Right kidney (tissue), 9 donors: ENCODE measurements at places on chromosomes 2 and 18.
A peak's percentile ranks its signal among the peaks of the same experiment; 100 is the strongest.

- DNase-seq = peak; percentile 77
These were observed 85.2 kb downstream of the RBMS1 start for GRCh38 chr2:160408173-160408958.

DNA sequence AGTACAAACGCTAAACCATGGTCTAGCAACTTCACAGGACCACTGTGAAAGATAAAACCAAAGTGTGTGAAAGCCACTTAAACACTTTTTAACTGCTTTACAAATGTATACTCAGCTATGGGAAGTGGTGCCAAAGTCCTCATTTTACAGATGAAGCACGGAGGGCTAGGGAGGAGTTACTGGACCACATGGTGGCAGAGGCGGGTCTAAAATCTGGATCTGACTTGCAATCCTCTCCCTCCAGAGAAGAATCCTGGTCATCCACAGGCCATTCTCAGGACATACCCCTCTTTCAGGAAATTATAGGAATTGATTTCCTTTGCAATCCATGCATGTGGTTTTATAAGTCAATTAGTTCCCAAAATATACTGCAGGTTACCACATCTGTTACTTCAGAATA is 84.6 kb upstream of the GYPC start:
- DNase-seq = no peak

DNA sequence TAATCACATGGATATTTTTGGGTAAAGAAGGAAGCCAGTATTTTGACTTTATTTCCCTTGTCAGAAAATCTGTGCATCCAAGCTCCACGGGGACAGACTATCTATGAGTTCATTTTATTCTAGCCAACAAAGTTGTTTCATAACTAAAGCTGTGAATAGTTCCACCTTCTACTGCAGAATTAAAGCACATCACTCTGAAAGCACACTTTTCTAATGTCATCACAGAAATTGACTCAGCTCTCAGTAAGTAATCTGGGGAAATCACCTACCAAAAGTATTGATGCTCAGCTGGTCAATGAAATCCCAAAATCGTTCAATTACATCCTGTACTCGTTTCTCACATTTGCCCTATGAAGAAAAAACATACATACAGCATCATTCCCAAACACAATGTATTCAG is 19.1 kb downstream of the IAH1 start:
- DNase-seq = no peak

DNA sequence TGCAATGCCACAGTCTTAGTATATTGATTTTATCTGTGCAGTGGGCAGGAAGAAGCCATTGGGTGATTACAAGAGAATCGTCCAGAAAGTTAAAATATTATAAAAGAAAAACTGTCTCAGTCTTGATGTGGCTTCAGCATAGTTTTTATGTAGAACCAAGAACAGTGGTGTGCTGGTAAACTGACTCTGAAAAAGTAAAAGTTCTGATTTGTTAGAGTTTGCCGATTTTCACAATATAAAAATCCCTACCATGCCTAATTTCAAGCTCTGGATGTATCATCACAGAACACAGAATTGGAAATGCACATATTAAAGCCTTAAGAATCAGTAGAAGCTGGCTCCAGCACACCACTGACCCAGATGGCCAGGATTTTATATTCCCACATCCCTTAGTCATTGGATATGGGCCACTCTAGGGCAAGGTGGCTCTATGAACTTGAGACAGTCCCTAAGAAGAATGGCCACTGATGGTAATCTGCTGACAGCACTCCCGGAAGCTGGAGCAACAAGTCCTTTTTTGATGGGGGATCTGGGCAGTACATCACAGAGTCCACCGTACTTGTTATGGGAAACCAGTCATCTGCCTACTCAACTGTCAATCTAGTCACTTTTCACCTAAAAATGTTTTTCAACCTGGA is 9.3 kb upstream of the PLEKHM3 start:
- DNase-seq = no peak

DNA sequence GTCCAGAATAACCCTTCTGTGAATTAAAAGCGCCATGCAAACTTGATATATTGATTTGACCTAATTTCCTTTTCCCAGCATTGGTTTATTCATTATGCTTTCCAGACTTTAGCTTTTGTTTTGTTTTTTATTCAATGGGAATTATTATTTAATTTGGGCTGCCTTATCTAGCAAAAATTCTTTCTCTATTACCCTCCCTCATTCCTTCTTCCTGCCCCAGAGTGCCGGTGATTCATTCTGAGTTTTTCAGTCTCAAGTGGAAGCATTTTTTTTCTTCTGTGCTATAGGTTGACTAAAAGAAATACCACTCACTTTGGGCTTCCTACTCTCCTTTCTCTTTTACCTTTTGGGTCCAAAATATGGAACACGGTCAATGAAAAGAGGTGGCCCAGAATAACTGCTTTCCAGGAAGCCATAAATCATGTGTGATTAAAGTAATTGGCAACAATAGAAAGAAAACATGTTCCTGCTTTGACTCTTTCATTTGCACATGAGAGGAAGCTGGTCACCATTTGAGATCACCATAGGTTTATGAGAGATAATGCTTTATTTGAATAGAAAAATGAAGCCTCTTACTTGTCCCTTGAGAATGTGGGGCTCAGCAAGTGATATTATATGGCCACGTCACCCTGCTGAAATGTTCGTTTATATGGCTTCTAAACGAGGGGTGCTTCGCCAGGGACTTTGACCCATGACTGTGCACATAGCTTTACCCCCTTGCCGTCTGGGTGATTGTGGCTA is 422.8 kb upstream of the ZEB2 start:
- no peak for DNase-seq

GRCh38 chr2:237665713-237666143 is 38.3 kb downstream of the LRRFIP1 start:
- DNase-seq = peak; percentile 58

DNA sequence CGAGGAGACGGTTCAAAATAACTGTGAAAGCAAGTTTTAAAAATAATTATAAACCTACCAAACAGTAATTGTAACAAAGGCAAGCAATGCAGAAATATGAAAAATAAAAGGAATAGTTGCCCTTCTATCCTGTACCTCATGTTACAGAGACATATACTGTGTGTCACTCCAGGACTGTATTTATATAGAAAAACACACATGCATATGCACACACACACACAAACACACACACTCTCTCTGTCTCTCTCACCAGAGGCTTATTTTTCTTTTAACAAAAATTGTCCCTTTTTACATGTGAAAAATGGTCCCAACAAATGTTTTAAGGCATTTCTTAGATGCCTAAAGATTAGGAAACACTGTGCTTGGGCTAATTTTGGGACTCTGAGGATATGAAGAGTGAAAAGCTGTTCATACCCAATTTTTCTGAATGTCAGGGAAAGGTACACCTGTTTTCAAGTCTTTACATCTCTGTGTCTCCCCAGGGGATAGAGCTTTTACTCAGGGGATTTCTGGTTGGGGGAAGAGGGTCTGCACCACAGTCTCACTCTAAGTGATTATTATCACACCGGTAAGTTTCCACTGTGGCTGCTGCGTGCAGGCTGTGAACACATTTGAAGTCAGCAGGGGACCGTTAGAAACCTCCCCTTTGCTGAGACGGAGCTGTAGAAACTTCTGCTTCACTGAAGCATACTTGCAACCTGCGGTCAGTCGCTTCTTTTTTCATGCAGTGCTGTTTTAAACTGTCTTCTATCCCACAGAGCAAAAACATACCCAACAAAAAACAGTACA is 51.4 kb upstream of the SPAG16 start:
- no peak for DNase-seq

DNA sequence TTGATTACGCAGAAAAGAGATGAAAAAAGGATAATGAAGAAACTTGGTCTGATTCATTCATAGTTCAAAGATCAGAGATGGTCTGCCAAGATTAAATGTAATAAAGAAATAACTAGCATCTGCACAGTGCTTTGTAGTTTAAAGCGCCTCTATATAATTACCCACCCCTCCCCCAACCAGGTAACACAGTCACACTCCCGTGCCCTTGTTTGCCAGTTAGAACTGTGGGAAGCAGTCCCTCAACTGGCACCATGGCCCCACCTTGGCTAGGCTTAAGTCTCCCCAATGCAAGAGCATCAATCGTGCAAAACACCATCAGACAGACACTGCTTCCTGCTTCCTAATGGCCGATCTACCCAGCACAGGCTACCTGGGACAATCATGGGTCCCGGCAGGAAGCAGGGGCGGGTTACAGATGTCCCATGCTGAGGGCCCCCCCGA is 11.6 kb downstream of the ADCY3 start:
- DNase-seq = no peak

DNA sequence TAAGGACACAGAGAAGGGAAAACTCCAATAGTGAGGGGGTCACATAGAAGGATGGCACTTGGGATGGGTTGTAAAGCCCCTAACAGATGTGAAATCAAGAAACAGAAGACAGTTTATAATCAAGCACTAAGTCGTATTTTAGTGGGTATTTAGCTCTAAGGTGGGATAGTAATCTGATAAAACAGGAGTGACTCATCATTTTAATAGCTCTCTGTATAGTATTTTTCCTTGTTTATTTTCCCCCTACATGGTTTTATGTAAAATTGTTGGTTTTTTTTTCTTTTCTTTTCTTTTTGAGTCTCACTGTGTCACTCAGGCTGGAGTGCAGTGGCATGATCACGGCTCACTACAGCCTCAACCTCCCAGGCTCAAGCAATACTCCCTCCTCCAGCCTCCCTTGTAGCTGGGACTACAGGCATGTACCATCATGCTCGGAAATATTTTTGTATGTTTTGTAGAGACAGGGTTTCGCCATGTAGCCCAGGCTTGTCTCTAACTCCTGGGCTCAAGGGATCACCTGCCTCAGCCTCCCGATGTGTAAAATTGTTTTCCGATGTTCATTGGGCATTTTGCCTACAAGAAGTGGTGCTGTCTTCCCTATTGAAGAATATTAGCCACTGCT is 142.6 kb upstream of the SERPINE2 start:
- no peak for DNase-seq

GRCh38 chr2:199470672-199471442 is 13.1 kb upstream of the SATB2 start:
- DNase-seq = peak; percentile 49

DNA sequence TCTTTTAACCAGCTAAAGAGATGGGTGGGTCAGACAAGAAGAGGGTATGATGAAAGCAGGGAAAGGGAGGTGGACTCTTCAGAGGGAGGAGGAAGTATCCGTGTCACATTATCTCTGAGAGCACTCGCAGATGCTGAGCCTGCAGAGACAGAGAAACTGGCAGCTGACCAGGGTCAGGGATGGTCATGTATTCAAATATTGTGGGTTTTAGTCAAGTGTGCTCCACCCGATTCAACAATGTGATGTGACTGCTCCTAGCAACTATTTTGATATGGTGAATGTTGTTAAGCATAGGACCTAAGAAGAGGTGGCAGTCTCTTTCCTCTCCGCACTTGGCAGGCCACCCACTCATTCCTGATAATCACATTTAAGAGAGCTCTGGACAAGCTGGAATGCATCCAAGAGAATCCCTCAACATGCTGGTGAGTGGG is 1.3 kb upstream of the CLIP4 start:
- DNase-seq = no peak

GRCh38 chr18:77495079-77495478 is 245.4 kb downstream of the GALR1 start:
- no peak for DNase-seq

- peak; percentile 74 for DNase-seq
These were observed 9.6 kb upstream of the KCNG2 start for GRCh38 chr18:79787865-79788733.

DNA sequence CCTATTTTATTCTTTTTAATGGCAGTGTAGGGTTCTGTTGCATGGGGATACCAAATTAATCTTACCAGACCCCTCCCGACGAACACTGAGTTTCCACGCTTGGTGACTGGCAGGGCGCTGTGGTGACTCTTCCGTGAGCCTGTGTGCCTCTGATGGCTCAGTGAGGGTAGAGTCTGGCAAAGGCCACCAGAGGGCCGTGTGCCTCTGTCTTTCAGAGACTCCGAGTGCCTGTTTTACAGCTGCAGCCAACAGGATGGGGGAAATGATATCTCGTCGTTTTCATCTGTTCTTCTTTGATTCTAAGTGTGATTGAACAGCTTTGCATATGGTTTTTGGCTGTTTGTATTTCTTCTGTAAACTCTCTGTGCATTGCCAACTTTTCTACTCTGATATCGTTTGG is 99.8 kb downstream of the ZNF236 start:
- peak; percentile 16 for DNase-seq
